ENCODE measurements at places on chromosomes 12 and 14.

GRCh38 chr12:14775636-14775980 is 27.7 kb downstream of the WBP11 start:
- DNase-seq = no peak

DNA sequence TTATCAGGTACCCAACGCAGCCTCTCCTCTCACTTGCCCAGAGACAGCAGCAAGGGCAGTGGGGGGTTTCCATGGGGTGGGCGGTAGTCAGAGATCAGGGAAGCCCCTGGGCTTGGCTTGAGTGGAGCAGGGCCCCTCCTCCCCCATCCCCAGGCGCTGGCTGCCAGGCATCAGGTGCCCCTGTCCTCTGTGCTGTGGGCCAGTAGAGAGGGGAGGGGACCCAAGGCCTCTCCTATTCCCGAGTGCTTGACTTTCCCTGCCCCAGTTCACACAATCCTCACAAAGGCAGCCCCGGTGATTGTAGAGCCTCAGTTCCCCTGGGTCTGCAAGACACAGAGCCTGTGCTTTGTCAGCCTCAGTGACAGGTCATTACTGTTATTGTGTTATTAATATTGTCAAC is 57.7 kb downstream of the MVK start:
- DNase-seq = no peak

- DNase-seq = no peak
Observed at GRCh38 chr12:6266541-6266966, 43.9 kb upstream of the PLEKHG6 start.

DNA sequence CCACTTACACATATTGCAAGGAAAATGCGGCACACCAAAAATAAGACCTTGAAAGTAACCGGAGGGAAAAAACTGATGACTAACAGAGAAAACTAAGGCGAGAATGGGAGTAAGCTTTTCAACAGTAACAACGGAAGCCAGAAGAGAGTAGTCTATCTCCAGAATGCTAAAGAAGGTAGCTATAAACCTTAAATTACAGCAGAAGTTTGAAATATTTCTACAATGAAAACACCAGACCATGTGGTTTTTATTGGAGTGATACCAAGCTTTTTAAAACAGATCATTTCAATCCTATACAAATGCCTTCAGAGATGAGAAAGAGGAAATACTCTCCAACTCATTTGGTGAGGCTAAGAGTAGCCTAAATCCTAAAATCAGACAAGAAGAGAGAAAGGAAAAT is 209.5 kb downstream of the ANO6 start:
- no peak for DNase-seq

DNA sequence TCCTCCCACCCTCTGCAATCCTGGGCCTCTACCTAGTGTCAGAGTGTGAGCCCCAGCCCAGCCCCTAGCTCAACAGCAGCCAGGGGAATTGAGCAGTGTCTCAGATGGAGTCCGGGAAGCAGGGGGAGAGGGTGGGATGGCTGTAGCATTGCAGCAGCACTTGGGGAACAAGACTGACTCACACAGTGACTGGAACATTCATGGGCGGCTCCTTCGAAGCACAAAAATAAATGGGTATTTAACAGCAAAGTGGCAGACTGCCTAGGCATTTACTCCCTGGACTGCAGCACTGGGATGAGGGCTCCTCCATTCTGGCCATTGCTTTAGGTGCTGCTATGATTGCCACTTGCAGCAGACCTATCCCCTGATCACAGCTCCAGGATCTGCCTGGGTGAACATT is 46.0 kb upstream of the STK38L start:
- peak; percentile 76 for DNase-seq

DNA sequence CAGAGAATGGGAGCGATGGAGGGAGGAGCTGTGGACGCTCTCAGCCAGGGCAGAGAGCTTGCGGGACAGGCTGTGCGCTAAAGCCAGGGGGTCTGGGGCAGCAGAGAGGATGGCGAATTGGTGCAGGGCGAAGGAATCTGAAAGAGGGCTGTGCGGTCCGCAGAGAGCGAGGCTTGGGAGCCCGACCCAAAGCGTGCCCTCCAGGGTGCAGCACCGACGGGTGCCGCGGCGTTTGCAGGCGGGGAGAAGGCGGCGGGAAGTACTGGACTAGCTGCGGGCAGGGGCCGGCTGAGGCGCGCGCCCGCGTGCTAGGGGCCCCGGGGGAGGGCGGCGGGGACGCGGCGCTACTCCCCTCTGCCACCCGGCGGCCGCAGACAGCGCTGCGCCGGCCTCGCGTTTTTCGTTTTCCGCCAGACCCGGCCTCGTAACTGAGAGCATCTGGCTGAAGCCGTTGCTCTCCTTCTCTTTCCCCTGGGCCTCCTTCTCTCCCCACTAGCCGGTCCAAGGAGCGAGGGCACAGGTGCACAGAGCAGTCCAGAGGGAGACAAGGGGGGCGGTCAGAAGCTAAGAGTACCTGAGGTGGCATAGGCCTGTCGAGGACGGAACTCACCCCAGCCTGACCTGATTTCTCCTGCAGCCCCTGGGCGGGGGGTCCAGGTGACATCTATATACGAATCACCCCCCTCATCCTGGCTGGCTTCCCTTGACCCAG is 24.9 kb downstream of the SLC6A12 start:
- DNase-seq = peak; percentile 89

GRCh38 chr14:62030387-62030786 is 268.2 kb downstream of the SNAPC1 start:
- DNase-seq = no peak

DNA sequence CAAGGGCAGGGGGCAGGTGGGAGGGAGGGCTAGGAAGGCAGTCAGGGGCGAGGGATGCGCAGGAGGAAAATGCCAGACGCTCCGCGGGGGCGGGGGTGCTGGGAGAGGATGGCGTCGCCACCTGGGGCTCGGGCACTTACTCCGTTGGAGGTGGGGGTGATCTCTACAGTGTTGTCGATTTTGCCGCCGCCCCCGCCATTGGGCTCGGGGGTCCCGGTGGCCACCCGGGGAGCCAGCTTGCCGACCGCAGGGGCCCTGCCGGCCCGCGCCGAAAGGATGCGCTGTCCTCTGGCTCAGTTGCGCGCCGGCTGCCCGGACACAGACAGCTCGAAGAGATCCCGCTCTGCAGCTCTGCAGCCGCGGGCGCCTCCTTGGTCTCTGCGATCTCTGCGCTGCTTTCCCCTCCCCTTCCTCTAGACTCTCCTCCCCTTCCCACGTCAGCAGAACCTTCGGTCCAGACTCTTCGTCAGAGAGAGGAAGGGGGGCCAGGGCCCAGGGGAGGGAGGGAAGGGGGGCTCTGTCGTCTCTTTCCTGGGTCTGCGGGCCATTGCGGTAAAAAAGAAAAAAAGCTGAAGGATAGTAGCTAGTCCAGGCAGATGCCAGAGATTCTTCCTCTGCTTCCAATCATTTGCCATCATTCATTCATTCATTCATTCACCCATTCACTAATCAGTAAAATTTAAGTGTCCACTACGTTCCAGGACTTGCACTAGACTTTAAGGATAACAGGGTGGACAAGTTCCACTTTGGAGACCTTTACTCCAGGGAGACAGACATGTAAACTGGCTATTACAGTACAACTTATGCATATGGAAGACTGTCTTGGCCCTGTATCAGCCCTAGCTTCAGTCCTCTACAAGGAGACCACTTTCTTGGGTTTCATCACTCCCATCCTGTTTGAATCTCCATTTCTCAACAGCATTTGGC is at the start of gene SLC22A17:
Gene SLC22A17 (minus strand): TSS at position 382 of the 927 bp plus-strand sequence.
- DNase-seq = peak; percentile 96

DNA sequence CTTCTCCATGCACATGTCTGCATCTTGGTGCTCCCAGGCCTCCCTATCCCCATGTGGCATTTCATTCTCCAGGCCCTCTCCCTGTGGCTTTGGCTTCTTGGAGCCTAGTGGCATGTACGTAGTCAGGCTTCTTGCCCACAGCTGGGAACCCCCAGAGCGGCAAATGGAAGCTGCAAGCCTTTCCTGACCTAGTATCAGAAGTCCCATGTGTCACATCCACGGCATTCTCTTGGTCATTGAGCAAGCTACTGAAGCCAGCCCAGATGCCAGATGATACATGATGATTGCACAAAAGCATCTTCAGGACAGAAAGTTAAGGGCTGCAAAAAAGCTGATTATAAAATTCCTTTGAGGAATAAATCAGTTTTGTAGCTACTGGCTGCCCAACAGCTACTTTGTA is 154.9 kb downstream of the PELI2 start:
- DNase-seq = no peak

DNA sequence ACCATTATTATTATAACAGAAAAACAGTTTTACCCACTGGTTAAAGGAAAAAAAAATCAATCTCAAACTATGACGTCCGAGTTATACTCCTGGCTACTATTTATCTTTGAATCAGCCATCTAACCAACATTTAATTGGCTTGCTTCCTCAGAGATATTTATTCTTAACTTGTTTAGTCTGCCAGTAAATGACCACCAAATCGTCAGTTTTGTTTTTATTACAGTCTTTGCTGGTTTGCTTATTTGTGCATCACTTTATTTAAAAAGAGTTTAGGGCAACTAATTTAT is 71.2 kb downstream of the RASSF8 start:
- DNase-seq = no peak

DNA sequence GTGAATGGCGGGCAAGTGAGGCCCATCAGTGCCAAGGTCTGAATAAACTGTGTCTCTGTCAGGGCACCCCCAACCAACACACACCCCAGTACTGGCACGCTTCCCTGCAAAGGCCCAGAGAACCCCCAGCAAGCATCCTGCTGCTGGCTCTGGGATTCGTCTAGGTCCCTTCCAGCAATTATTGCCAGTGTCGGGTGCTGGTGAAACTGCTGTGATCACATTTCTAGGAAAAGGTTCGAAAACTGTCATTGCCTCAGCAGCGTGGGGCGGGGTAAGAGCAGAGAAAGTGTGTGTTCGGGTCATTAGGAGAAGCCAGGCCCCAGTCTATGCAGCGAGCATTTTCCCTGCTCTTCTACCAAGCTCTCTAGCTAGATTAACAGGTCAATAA is 2.5 kb downstream of the FAM222A start:
- peak; percentile 56 for DNase-seq

- DNase-seq = no peak
Observed at GRCh38 chr12:125149160-125150108, 84.2 kb downstream of the AACS start.

DNA sequence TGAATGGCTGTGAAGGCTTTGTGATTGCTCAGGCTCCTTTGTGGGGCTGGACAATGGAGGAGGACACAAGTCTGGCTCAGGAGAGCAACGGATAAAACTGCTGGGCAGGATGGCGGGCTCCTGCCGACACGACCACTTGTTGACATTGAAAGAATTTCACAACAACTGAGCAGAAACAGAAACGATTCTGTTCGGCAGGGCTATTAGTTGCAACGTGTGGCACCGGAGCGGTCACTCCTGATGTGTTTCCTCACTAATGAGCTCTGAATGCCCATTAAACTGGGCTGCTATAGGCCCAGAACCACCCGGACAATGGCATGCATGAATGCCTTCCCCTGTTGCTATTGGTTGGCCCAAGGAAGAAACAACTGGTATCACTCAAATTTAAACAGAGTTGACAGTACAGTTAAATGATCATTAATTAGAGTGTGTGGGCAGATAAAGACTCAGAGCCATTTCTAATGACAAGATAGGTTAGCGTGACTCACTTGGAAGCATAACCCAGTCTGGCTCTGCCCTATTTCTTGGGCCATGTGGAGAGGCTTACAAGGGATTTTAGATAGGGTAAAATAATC is 142.9 kb downstream of the ASCL1 start:
- DNase-seq = no peak

GRCh38 chr12:639566-639965 is 23.7 kb downstream of the NINJ2 start:
- DNase-seq = peak; percentile 45

- no peak for DNase-seq
Observed at GRCh38 chr12:124653169-124653931, 85.9 kb upstream of the NCOR2 start.

DNA sequence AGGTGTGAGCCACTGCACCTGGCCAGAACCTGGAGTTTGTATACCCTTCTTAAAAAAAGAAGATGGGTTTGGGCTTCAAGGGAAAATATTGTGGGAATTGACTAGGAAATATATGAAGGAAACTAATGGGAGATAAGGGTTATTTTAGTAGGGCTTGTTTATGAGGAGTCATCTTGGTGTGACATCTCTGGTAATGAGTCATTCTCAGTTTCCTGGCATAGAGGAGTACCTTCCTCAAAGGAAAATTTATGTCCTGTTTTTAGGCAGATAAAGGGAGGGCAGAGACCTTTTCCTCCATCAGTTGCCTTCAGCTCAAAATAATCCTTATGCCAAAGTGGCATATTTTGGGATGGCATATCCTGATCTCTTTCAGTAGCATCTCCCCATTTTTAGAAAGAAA is 30.6 kb upstream of the NFKBIA start:
- no peak for DNase-seq

DNA sequence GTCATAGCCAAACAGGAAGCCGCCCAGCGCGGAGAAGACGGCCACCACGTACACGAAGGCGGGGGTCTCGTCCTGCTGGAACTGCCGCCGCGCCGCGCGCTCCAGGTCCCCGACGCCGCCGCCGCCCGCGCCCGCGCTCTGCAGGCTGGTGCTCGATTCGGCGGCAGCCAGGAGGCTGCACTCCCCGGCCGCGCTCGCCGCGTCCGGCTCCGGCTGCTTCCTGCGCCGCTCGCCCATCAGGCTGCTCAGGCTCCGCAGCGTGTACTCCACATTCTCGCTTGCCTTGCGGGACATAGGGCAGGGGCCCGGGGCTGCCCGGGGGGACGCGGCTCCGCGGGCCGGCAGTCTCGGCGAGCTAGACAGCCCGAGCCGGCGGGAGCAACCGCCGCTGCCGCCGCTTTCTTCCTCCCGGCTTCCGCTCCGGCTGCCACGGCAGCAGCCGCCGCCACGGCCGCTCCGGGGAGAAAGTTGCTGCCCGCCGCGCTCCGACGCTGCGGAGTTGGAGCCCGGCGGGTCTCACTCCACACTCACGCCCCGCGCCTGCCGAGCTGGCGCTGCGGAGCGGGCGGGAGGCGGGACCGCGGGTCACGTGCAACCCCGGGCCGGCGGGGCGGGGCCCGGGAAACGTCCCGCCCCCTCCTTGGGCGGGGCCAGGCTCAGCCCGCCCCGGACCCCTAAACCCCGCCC is at the start of gene SLC2A13:
Gene SLC2A13 (minus strand): TSS at position 567 of the 687 bp plus-strand sequence. CDS start 273 bp downstream, at position 294.
- peak; percentile 88 for DNase-seq

GRCh38 chr12:55446326-55446725 is 2.5 kb downstream of the OR6C2 start:
- no peak for DNase-seq
